Activated T-cell treated with anti-CD3 and anti-CD28 coated beads for 1 hour (primary cell): ENCODE measurements at places on chromosomes 11 and 22.

DNA sequence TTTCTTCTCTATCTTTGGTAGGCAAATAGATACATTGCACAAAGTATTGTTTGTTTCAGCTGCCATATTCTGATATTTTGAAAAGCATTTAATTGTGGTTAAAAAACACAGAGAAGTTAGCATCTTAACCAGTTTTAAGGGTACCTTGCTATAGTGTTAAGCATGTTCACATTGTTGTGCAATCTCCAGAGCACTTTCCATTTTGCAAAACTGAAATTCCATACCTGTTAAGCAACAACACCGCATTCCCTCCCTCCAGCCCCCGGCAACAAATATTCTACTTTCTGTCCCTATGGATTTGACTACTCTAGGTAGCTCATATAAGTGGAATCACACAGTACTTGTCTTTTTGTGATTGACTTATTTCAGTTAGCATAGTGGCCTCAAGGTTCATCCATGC is 33.9 kb downstream of the CNTF start:
- no peak for DNase-seq

DNA sequence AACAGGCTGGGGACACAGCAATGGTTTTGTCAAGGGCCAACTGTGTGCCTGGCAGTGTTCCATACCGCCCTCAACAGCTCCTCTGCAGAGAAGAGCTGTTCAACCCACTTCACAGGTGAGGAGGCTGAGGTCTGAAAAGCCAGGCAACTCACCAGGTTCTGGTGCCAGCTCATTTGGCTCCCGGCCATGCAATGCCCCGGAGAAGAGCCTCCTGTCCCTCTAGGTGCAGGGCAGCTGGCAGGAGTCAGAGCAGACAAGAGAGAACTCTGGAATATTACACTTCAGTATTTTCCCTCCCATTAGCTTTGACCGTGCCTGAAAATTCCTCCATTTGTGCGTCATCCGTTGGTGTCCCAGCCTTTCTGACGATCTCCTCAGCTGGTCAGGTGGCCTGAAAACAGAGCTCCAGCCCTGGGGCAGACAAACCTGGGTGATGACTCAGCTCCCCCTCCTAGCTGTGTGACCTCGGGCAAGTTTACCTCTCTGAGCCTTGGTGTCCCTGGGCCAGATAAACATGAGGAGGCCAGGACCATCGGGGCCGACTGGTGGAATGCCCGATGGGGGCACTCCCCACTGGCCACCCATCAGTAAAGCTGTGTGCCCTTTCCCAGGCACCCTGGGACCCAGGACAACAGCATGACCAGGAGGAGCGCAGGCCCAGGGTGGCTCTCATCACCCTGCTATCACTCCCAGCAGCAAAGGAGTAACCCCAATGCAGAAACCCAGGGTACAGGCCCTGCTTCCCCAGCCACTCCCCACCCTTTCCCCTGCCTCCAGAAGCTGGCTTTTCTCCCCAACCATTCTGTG is 9.6 kb upstream of the C1QTNF6 start:
- no peak for DNase-seq

GRCh38 chr11:111063726-111064517 is 181.6 kb upstream of the POU2AF2 start:
- no peak for DNase-seq

DNA sequence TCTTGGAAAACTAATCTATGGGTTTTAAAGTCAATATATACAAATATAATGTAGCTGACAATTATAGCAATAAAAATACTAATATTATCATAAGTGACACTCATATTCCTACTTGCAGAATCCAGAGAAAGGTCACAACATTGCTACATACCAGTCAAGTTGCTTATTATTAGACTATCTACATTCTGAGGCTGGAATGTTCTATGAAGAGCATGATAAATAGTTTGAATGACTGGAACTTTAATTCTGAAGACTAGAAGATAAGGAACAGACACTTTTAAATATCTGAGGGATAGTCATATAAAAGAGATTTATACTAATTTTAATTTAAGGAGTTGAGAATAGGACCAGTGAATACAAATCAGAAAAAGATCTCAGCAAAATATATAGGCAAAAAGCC is 146.0 kb downstream of the GUCY1A2 start:
- no peak for DNase-seq

- DNase-seq, result no peak
Observed at GRCh38 chr11:24574461-24574860, 77.6 kb downstream of the LUZP2 start.

GRCh38 chr11:69212798-69213110 is 57.0 kb downstream of the SMIM38 start:
- DNase-seq, result no peak

DNA sequence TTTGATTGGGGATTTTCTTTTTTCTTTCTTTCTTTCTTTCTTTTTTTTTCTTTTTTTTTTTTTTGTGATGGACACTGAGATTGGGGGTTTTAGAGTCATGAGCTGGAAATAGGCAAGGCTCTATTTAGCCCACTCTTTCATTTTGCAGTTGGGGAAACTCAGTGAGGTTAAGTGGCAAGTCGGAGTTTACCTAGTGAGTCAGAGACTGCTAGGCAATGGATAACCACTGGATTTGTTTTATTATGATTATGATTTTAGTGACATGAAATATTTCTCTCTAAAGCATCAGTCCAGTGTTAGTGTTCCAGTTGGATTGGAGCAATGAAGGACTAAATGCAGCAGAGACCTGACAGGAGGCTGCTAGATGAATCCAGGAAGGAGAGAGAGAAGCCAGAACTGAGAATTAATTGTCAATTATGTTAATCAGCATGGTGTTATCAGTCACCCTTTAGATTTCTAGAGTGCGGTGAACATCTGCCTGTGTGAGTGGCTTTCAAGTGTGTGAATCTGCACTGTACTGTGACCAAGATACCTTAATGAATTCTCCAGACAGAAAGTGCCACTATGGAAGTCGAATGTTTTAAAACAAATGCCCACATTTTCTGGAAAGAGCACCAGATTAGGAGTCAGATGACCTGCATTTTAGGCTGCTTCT is 10.9 kb downstream of the BMAL1 start:
- no peak for DNase-seq

DNA sequence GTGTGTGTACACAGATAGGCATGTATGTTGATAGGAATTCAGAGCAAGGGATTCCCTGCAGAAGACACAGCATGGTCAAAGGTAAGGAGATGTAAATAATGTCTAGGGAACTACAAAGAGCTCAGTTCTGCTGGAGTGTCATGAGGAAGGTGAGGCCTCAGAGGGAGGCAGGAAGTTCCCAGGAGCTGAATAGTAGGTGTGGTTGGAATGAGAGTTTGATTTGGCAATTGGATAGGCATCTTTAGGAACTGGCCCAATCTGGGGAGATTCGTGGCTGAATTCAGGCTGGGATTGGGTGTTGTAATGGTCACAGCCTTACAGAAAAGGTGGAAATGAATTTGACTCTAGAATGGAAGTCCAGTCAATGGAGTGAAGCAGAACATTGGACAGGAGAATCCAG is 123.6 kb upstream of the TIMP3 start:
- DNase-seq, result no peak

DNA sequence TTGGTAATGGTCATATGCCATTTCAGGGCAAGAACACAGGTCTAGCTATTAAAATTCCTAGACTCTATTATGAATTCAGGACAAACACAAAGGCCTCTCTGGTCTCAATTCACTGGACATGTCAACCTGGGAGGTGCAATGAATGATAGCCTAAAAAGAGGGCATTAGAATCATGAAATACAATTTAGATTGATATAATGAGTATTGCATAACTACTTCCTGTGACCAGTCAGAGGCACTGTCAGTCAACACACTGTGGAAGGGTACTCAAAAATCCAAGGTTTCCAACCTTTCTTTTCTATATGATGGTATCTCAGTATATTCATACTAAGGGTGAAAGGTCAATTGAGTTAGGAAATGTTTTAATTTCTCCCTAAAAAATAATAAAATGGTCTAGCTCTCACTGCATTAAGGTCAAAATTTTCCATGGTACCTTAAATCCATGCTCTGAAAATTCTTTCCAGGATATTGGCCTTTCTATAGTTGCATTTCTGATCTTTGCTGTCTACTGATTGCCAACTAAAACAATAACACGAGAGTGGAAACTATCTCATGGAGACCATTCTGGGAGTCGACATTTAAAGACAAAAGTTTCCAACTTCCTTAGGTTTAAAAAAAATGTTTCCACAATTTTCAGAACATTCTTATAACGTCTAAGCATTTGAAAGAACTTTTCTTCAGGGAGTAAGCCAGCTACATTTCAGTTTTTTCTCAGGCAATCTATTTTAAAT is 81.7 kb upstream of the APOA1 start:
- DNase-seq, result no peak

DNA sequence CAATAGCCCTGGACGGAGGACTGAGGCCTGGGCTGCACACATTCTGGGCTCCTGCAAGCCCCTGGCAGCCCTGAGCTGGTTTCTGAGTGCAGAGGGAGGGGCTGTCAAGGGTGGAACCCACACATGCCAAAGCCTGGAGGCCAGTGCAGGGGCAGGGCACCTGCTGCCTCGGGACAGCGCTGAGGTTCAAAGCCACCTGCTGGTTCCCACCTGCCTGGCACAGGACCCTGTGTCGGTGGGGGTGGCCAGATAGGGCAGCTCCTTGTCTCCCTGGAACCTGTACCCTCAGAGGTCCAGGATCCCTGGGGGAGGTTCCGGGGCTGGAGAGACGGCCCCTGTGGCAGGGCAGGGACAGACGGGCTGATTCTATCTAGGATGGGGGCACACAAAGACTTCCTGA is 40.8 kb downstream of the RTN4R start:
- DNase-seq, result no peak

DNA sequence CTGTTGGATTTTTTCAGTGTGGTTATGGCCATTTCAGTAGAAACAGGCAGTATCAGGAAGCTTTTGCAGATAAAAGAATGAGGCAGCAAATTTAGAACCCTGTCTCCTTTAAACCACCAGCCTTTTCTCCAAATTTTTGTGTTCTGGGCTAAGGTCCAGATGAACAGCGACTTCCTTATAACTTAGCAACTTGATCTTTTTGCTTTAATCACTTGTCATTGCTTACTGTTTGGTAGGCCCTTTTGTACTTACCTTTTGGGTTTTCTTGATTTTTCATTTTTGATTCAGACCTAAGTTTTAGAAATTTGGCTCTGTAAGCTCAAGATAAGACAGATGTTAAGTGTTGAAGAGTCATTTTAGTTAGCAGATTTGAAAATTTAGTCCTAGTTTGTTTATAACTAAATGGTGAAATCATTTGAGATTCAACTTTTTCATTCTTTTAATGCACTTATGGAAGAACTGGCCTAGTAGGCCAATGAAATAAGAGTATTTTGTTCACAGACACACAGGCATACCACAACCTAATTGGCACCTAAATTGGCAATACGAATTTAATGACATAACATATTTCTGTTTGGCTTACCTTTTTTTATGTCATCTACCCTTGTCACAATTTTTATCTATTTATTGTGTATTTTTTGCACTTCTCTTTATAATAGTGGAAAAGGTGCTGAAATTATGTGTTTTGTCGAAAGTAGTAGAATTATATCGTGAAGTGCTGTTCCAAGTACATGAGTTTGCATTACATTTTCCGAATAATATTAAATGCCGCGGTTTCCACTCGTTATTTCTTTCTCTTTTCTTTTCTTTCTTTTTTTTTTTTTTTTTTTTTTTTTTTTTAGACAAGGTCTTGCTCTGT is 2.1 kb downstream of the RTN3 start:
- no peak for DNase-seq
